ENCODE measurements at places on chromosomes 1 and 21. TPM values are rescaled to one million over a fixed set of nuclear protein-coding genes. Genes with fewer than 3 reads are reported as not detected.

- peaks cover 9% of the 10 kb centered on the region for H3K36me3 ChIP-seq
- H3K27me3 ChIP-seq, result no peaks in the 10 kb centered on the region
- no peak overlapping the region for H3K27ac ChIP-seq
- DNase-seq, result no peak
Observed at GRCh38 chr1:54884768-54885167, 2.2 kb downstream of the DHCR24 start.

- H3K4me1 ChIP-seq, result no peaks in the 10 kb centered on the region
- H3K4me3 ChIP-seq, result no peak overlapping the region
- no peaks in the 10 kb centered on the region for H3K36me3 ChIP-seq
Observed at GRCh38 chr1:209673631-209674417, 1.4 kb upstream of the G0S2 start.

- no peak for DNase-seq
- no peaks in the 10 kb centered on the region for H3K27me3 ChIP-seq
- H3K4me3 ChIP-seq, result no peak overlapping the region
- no peak overlapping the region for H3K27ac ChIP-seq
- no peaks in the 10 kb centered on the region for H3K4me1 ChIP-seq
Observed at GRCh38 chr21:35563885-35564451, 496.4 kb downstream of the SETD4 start.

GRCh38 chr1:158286487-158286886, 3.2 kb upstream of the CD1C start:
- H3K27ac ChIP-seq, result peak overlapping the region; percentile 84
- no peak for DNase-seq
- H3K27me3 ChIP-seq, result no peaks in the 10 kb centered on the region

DNA sequence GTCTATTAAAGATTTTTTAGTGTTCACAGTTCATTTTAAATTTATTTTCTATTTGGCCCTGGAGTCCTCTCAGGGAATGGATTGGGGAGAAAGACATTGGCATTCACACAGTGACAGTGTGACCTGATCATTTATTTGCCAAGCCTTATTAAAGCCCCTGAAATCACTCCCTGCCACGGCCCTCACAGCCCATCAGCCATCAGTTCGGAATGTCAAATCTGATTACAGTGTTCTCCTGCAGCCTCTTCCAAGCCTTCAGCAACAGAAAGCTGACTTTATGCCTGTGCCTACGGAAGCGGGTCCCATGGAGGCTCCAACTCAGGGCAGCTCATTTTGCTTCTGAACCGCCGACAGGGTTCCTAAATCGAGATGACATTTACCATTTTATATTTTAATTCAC, 451.2 kb downstream of the DSCAM start:
- H3K36me3 ChIP-seq, result no peaks in the 10 kb centered on the region
- no peak overlapping the region for H3K4me3 ChIP-seq
- no peak overlapping the region for H3K27ac ChIP-seq

GRCh38 chr1:66731170-66731865, 20.9 kb upstream of the DYNLT5 start:
- H3K27me3 ChIP-seq, result no peaks in the 10 kb centered on the region
- peaks cover 3% of the 10 kb centered on the region for H3K4me1 ChIP-seq
- H3K36me3 ChIP-seq, result no peaks in the 10 kb centered on the region
- DNase-seq, result no peak
- H3K4me3 ChIP-seq, result no peak overlapping the region
- H3K27ac ChIP-seq, result no peak overlapping the region

DNA sequence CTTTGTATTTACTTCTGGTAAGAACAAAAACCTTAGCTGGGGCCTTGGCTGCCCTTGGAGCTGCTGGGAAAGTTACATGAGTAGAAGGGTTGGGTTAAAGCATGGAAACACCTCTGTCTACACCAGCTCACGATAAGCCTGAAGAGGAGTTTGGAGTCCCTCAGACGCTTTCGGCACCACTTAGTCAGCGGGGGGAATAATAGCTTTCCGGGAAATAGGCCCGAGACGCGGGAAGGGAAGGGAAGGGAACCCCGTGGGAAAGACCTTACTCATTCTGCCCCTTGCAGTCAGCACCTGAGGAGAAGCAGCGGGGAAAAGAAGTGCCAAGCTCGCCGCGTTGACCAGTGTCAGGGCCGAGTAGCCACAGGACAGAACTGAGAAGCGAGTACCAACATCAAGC, 66.4 kb upstream of the PDE9A start:
- no peak overlapping the region for H3K27ac ChIP-seq
- no peak overlapping the region for H3K4me3 ChIP-seq
- H3K36me3 ChIP-seq, result no peaks in the 10 kb centered on the region
- no peak for DNase-seq

DNA sequence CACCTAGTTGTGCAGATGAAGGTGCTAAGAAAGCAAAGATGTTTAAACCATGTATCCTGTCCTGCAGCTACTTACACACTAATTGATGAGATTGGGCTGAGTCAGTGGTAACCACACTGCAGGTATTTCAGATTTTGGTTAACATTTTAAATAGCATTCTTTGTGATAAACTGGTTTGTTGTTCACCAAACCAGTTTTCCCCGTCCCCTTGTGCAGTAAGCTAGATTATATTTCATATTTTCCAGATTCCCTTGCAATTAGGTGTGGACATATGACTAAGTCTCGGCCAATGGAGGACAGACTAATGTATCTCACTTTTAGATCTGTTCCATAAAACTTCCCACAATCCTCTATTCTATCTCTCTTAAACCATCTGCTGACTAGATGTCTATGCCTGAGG, 320.4 kb downstream of the RWDD3 start:
- H3K36me3 ChIP-seq, result no peaks in the 10 kb centered on the region
- H3K27ac ChIP-seq, result no peak overlapping the region
- no peaks in the 10 kb centered on the region for H3K4me1 ChIP-seq
- no peaks in the 10 kb centered on the region for H3K27me3 ChIP-seq

- peak overlapping the region; percentile 89 for H3K27ac ChIP-seq
- H3K4me3 ChIP-seq, result peak overlapping the region; percentile 97
- H3K36me3 ChIP-seq, result no peaks in the 10 kb centered on the region
- H3K4me1 ChIP-seq, result peaks cover 3% of the 10 kb centered on the region
- DNase-seq, result peak; percentile 12
- H3K27me3 ChIP-seq, result no peaks in the 10 kb centered on the region
Observed at GRCh38 chr1:184753608-184754475, 816 bp downstream of the EDEM3 start.

GRCh38 chr1:119987112-119987511, 82.3 kb downstream of the NOTCH2 start:
- no peak for DNase-seq
- H3K4me3 ChIP-seq, result no peak overlapping the region
- H3K27ac ChIP-seq, result peak overlapping the region; percentile 78
- H3K4me1 ChIP-seq, result peaks cover 14% of the 10 kb centered on the region

DNA sequence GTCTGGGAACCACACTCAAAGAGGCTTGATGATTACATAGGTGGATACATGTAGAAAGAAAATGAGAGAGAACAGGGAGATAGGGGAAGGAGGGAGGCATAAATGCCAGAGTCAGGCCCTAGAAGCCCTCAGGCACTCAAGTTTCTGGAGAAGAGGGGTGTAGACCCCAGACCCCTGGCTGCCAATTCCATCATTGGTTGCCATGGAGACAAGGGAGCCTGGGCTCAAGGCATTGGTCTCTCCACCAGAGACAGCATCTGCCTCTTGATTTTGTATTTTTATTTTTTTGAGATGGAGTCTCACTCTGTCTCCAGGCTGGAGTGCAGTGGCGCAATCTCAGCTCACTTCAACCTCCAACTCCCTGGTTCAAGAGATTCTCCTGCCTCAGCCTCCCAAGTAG, 114.3 kb upstream of the GRIK3 start:
- no peaks in the 10 kb centered on the region for H3K4me1 ChIP-seq
- H3K36me3 ChIP-seq, result no peaks in the 10 kb centered on the region
- no peaks in the 10 kb centered on the region for H3K27me3 ChIP-seq
- H3K27ac ChIP-seq, result no peak overlapping the region

GRCh38 chr1:226904772-226905171, 34.4 kb downstream of the PSEN2 start:
- no peaks in the 10 kb centered on the region for H3K36me3 ChIP-seq
- H3K4me1 ChIP-seq, result peaks cover 10% of the 10 kb centered on the region
- no peak overlapping the region for H3K27ac ChIP-seq
- no peak overlapping the region for H3K4me3 ChIP-seq
- no peak for DNase-seq
- H3K27me3 ChIP-seq, result no peaks in the 10 kb centered on the region

GRCh38 chr1:28243685-28244311, 7.9 kb downstream of the ATP5IF1 start:
- H3K4me3 ChIP-seq, result no peak overlapping the region
- H3K36me3 ChIP-seq, result peaks cover 10% of the 10 kb centered on the region
- H3K4me1 ChIP-seq, result peaks cover 15% of the 10 kb centered on the region
- DNase-seq, result no peak
- H3K27ac ChIP-seq, result peak overlapping the region; percentile 85

DNA sequence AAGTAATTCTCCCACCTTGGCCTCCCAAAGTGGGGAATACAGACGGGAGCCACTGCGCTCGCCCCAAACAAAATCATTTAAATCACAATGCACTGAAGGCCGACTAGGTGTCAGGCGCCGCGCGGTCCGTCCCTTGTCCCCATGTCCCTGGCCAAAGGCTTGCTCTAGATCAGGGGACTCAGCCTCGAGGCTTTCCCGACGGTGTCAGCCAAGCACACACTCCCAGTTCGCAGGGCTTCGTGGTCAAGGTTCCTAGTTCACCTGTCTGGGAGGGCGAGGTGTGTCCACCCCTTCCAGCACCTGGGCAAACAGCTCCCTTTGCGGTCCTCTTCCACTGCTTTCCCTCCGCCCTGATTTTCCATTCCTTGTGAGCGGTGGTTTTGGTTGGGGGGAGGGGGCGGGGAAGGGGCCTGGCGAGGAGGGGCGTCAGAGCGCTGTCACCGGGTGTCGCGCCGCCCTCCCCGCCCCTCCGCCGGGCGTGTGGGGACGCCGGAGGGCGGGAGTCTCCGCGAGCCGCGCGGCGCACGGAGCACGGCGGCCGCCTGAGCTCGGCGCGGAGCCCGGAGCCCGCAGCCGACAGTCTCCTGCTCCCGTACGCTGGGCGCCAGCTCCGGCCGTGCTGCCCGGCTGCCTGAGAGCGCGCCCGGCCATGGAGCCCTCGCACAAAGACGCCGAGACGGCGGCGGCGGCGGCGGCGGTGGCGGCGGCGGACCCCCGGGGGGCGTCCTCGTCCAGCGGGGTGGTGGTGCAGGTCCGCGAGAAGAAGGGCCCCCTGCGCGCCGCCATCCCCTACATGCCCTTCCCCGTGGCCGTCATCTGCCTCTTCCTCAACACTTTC, at the start of gene STUM:
STUM (plus strand) TSS at position 509 of the 838 bp plus-strand sequence; CDS start at position 650, 141 bp downstream.
- no peak within 1 kb of the TSS for H3K27ac ChIP-seq
- no peak for DNase-seq
- peaks cover 80% of the 10 kb centered on the region for H3K27me3 ChIP-seq
- H3K4me1 ChIP-seq, result no peaks in the 10 kb centered on the region

DNA sequence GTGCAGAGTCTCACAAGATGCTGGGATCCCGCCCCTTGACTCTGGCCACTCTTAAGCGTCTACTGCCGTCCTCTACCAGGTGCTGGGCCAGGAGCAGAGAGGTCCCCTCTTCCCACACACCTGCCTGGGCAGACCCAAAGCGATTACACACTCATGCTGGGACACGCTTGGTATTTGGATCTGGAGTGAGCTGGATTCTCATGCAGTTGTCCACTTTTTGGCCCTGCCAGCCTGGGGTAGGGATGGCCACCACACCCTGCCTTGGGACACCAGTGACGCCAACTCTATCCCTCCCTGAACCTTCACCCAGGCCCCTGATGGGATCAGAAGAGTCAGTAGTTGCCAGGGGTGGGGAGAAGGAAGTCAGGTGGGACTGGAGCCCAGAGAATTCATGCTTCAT, 28.6 kb downstream of the ITPKB start:
- H3K27ac ChIP-seq, result peak overlapping the region; percentile 39
- peak overlapping the region; percentile 0 for H3K4me3 ChIP-seq
- DNase-seq, result no peak

GRCh38 chr1:221699577-221699976, 42.3 kb downstream of the DUSP10 start:
- no peak for DNase-seq
- no peaks in the 10 kb centered on the region for H3K4me1 ChIP-seq
- H3K27me3 ChIP-seq, result no peaks in the 10 kb centered on the region
- H3K27ac ChIP-seq, result no peak overlapping the region
- peaks cover 3% of the 10 kb centered on the region for H3K36me3 ChIP-seq

DNA sequence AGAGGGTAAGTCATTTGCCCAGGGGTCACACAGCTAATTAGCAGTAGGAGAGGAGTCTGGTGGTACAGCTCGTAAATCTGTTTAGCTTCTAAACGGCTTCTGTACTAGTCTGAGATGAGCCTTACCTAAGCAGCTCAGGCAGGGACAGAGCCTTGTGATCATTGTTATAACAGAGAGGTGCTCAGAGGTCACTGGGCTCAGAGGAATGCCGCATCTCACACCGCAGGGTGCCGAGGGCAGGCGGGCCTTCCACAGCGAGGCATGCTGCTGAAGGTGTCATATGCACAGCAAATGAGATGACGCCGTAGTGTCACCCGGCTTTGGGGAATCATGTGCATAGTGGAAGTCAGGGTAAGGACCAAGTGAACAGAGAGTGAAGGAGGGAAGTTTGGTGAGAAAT, 305.2 kb upstream of the FMN2 start:
- no peak overlapping the region for H3K4me3 ChIP-seq
- no peaks in the 10 kb centered on the region for H3K27me3 ChIP-seq
- no peak overlapping the region for H3K27ac ChIP-seq
- no peaks in the 10 kb centered on the region for H3K4me1 ChIP-seq
- H3K36me3 ChIP-seq, result no peaks in the 10 kb centered on the region
- DNase-seq, result no peak

PSMB2 gene
- total RNA-seq, result 32.8 TPM

CDC7 gene
- 18.3 TPM for total RNA-seq

LMOD1 gene
- total RNA-seq, result 0.24 TPM

LRRC7 gene
- total RNA-seq, result 0.09 TPM

LCE4A gene
- total RNA-seq, result not detected

CYP4B1 gene
- 1.1 TPM for total RNA-seq

SPATA1 gene
- 5.1 TPM for total RNA-seq

UBIAD1 gene
- total RNA-seq, result 7.3 TPM

GNAT2 gene
- 0.14 TPM for total RNA-seq

C1orf174 gene
- 23.1 TPM for total RNA-seq

SIK1 gene
- 1.1 TPM for total RNA-seq

C1orf210 gene
- total RNA-seq, result 0.66 TPM

DENND2C gene
- total RNA-seq, result 0.47 TPM

PANK4 gene
- 21.6 TPM for total RNA-seq
